ENCODE measurements at places on chromosomes 7 and 10. TPM values are rescaled to one million over a fixed set of nuclear protein-coding genes. Genes with fewer than 3 reads are reported as not detected.

Gene GRID2IP
- 0.37 TPM for total RNA-seq

GRCh38 chr10:72104472-72105097 lies 16.2 kb upstream of the SPOCK2 start:
- no peak for DNase-seq

DNA sequence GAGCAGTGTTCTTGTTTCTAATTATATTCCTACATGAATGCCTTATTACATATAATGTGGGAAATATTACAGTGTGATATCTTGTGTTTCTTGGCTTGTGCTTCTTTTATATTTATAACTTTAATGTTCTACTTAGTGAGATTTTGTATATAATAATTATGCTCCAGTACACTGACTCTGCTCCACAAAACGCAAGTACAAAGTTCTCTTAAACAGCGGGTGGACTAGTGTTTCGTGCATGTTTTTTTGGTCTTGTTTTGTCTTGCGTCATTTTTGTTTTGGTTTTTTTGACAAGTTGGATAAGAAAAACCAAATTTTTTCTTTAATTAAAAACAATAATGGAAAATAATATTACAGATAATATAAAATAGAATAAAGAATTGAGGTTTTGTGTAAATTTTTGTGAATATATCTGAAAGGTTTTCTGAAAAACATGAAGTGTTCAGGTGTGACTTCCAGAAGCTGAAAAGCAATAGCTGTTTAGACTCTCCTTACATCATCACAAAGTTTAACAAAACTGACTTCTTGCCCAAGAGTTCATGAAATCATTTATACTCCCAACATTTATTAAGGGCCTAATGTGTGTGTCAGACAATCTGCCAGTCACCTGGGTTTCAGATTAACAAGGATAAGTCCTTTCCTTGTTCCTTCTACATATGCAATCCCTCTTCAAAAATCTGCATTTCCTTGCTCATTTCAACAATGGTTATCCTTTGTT lies 331.8 kb downstream of the LRRTM3 start:
- DNase-seq, result no peak

- no peak for DNase-seq
Observed at GRCh38 chr7:87837597-87837996, 38.6 kb downstream of the SLC25A40 start.

DNA sequence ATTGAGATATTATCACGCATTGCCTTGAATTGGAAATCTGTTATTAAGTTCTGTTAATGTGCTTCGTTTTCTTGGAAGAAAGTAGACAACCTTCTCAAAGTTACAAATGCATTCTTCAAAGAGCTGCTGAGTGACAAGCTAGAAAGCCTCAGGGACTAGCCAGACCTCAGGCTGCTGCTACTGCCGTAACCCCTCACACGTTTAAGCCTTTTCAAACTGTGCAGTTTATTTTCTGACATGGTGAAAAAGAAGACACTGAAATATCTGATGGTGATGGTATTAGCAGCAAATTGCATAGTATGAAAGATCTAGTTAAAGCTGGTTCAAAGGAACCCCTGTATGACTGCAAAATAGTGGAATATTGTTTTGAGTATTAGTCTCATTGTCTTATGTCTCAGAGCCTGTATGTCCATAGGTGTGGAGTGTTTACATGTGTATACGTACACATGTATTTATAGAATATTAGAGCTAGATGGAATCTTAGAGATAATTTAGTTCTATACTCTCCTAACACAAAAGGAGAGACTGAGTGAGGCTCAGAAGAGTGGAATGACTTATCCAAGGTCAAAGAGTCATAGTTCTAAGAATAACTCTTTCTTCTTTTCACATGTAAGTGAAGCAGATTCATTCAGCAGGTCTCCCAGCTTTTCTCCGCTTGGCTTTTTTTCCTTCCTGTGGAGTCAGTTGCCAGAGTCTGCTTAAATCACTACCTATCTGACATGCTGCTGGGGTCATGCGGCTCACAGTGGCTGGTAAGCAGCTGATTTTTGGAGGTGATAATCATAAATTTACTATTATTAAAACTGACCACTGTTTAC lies 431.9 kb downstream of the PLXDC2 start:
- no peak for DNase-seq

- peak; percentile 31 for DNase-seq
Observed at GRCh38 chr7:4792537-4793126, 17.2 kb downstream of the AP5Z1 start.
